Fibroblast of lung (primary cell): ENCODE measurements at places on chromosomes 2 and 18. TPM values are rescaled to one million over a fixed set of nuclear protein-coding genes. Genes with fewer than 3 reads are reported as not detected.

- DNase-seq, result peak; percentile 46
These were observed 134.8 kb downstream of the COL6A3 start for GRCh38 chr2:237279012-237279768.

DNA sequence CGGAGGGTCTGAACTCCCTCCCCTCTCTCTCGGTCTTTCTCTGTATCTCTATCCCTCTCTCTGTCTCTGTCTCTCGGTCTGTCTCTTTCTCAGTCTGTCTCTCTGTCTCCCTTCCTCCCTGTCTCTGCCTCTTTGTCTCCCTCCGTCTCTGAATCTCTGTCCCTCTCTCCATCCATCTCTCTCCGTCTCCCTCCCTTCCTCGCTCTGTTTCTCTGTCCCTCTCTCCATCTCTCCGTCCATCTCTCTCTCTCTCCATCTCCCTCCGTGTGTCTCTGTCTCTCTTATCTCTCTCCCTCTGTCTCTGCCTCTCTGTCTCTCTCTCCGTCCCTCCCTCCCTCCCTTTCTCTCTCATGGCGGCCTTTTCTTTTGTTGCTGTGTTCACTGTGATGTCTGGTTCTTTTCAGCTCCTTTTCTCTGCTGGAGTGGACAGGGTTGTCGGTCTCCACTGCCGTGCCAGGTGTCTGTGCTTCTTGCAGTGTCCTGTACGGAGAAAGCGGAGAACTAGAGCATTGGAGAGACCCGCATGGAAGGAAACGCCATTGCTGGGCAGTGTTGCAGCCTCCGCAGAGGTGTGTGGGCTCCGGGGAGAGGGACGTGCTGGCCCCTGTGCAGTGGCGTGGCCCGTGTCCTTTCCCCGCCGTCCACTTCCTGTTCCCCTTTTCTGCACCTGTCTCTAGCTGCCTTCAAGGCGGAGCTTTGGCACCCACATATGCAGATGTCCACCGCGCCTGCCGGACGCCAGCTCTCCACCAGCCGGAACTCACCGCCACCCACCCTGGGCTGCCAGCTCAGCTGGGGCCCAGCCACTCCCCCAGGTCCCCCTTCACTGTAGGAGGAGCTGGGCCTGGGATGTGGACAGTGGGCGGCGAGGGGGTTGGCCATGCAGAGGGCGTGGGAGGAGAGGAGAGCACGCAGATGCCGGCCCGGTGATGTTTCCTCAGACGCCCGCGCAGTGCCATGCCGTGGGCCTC is 113.1 kb downstream of the NFATC1 start:
- DNase-seq, result no peak

DNA sequence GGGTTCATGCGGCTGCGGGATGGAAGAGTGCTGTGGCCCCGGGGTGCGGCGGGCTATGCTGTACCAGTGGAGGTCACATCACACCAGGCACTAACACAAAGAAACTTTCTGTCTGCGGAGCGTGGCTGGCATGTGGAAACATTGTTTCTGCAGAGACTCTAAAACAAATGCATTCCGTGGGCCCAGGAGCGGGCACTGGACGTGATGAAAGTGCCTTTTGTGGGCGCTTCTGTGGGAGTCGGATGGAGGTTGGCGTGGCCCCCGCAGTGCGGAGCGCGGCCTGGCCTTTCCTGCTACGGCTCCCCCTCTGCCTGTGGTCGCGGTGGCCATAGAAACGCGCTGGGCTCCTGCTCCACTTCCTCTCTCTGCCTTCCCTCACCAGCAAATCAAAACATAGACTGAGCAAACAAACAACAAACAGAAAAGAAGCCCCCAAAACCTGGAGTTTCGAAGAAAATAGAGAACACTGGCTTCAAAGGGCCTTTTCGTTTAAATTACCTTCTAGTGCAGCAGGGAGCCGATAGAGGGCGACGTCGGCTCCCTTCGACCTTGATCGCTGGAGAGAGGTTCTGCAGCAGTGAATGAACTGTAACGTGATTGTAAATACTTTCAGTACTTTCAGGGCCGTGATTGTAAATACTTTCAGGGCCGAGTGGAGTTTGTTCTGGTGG is 51.4 kb downstream of the KIF5C start:
- peak; percentile 4 for DNase-seq

- no peak for DNase-seq
These were observed 19.4 kb upstream of the DUSP2 start for GRCh38 chr2:96164459-96165184.

DNA sequence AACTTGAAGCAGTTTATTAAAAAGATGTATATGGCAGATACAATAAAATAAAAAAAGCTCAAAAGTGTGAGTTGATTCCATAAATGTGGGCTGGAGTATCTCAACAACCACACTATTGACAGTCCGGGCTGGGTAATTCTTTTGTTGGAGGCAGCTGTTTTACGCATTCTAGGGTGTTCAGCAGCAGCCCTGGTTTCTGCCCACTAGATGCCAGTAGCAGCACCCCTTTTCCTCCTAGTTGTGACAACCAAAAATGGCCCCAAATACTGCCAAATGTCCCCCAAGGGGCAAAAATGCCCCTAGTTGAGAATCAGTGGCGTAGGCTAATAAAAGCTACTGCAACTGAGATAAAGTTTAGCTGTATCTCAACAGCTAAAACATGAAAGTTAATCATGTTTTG is 44.8 kb downstream of the CHMP3 start:
- DNase-seq, result no peak

- no peak for DNase-seq
These were observed 1.7 kb downstream of the CYB5A start for GRCh38 chr18:74290021-74290420.

The SPTBN1 gene
- total RNA-seq, result 229 and 325 TPM in 2 replicates

The ITSN2 gene
- 33.9 and 43.4 TPM in 2 replicates for total RNA-seq

The ZNF804A gene
- 0.77 and 3.0 TPM in 2 replicates for total RNA-seq

The TSPYL6 gene
- not detected in 2 replicates for total RNA-seq

The KATNAL2 gene
- 3.8 and 4.6 TPM in 2 replicates for total RNA-seq
